CD4-positive, alpha-beta T cell treated with Interleukin-17A for 4 hours (primary cell): ENCODE measurements at places on chromosomes 3 and 15.

DNA sequence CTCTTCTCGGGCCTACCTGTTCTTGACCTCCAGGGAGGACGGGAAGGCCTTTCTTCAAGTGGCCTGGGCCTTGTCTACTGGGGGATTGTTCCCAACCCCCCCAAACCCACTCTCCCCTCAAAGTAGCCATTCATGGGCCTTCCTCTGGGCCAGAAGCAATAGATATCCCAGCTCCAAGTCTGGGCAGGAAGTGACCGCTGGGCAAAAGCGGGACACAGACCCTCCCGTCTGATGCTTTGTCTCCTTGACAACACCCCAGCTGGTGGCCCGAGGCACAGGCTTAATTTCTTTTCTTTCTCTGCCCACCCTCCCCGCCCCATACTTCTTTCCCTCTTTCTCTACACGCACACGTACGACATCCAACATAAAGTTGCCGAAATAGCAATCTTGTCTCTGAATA, 41.4 kb upstream of the FEZF2 start:
- DNase-seq, result no peak

GRCh38 chr15:60301024-60301423, 96.8 kb downstream of the ANXA2 start:
- DNase-seq, result no peak

DNA sequence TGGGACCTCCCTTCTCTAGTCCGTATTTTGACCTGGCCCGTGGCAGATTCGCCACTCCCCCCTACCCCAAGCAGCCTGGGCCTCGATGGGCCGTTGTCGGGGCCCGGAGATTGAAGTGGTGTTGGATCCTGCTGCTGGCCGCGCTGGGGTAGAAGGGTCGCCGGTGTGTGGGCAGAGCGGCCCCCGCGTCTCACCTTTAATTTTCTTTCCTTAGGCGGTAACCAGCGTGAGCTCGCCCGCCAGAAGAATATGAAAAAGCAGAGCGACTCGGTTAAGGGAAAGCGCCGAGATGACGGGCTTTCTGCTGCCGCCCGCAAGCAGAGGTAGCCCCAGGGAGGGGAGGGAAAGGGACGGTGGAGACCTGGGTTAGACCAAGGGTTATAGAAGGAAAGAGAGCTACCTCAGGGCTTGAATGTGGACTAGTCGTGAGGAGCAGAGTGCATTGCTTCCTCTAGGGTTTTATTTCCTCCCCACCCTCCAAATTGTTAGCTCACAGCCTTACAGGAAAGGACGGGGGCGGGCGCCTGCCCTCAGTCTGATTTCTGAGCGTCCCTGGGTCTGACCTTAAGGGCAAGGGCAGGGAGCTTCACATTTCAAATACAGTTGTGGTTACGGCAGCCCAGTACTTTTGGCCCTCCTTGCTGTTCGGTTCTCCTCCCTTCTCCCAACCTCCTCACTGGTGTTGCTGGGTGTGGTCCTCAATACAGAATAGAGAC, 799 bp downstream of the SERF2 start:
- DNase-seq, result peak; percentile 28

GRCh38 chr15:99507504-99508310, 58.1 kb upstream of the MEF2A start:
- DNase-seq, result no peak

DNA sequence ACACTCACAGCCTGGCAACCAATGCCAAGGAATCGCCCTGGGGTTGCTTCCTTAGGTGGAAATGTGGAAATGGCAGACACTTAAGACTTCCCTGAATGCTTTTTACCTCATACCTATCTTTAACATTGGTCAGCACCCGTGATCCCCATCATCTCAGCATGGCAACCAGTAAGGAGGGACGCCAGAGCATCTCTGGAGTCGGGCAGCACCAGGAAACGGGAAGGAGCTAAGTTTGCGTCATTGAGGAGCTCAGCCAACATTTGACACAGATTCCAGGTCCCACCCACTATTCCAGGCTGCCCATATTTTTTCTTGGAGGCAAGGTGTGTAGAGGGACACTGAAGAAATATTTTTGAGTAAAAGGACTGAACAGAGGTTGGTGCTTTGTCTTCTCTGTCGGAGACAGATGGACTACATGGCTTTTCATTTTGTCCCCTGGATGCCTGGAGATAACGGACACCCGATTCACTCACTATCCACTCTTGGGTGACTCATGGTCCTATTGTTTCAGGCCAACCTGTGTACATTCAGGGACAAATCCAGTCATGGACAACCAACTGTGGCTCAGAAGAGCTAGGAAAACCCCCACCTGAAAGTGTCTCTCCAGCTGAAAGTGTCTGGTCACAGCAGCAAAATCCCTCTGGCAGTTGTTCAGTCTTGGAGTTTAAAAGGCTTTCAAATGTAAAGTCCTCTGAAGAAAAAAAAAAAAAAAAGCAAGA, 70.4 kb upstream of the OXTR start:
- DNase-seq, result no peak
